ENCODE measurements at places on chromosomes 1 and 21.

DNA sequence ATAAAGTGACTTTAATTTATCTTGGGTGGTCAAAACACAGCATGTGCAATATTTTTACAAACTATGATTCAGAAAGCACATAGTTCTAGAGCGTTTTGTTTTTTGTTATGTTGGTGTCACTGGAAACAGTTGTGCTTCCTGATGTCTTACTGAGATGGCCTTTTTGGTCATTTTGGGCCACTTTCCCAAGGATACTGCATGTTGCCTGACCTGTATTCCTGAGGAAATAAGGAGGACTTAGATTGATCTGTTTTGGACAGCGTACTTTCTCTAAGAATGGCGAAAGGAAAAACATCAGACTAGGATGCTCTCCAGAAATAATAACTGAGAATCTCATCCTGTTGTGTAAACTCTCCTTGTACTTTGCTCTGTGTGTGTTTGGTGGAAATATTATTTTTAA, 451.2 kb downstream of the USP25 start:
- DNase-seq, result no peak

DNA sequence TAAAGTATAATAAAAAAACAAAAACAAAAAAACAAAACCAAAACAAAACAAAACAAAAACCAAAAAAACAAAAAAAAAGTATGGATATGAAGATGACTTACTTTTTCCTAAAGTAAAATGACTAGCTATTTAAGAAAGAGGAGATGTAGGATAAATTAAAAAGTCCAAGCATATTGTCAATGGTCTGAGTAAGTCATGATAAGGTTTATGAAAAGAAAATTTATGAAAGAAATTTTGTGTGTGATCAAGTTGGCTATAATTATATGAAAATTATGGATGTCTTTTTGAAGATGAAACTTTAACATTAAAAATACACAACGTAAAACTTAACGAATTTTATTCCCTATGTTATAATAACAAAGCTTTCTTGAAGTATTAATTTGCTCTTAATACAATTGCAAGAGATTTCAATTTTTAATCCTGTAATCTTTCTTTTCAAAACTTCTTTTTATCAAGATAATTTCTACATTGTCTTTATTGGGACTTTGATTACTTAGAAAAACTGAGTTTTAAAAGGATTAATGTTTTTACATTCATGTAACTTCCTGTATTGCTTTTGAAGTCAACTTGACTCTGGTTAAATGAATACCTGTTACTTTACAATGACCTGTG, 200.9 kb upstream of the IVNS1ABP start:
- DNase-seq, result no peak

GRCh38 chr1:161131523-161132409, 701 bp downstream of the DEDD start:
- DNase-seq, result no peak

DNA sequence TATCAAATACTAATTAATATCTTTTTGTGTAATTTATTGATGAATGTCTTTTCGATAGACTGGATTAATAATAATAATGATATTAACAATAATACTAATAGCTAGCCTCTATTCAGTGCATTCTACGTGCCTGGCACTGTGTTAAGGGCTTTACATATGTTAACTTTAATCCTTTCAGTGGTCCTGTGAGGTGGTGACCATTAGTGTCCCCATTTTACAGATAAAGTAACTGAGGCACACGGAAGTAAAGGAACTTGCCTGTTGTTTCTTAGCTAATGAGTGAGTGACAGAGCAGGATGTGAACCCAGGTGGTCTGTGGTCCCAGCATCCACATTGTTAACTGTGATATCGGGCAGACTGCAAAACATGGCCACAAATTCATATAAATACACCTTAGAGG, 335.7 kb upstream of the PROX1 start:
- DNase-seq, result no peak

DNA sequence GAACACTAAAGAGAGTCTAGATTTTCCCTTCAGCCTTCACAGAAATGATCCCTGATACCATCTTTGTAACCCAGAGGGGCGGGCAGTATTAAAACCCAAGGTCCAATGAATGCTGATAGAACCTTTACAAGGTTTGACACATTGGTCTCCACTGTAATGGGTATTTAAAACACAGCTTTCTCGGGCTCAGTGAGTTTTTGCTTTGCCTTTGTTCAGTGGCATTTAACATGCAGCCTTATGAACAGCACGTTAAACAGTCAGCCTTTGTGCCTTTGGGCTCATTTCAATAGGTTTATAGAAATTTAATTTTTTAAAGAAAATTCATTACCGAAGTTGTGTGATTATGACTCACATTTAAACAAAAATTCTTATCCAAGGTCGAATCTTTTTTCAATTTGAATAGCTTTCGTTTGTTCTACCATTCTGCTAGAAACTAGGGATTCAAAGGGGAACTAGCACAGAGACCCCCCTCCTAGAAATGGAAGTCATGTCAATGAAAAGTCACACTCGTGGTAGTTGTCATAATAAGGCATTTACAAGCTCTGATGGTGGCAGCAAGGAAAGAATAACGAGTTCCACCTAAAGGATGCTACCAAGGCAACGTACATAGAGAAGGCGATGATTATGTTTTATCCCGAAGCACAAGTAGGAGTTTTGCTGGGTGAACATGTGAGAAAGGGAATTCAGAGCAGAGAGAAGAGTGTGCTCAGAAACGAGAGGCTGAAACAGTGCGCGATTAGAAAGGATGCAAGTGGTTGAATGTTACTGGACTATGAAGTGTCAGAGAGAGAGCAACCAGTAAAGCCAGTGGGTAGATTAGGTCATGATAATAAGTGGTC, 66.2 kb downstream of the SGIP1 start:
- no peak for DNase-seq

- no peak for DNase-seq
Observed at GRCh38 chr1:44174630-44175029, 33.2 kb upstream of the KLF18 start.

GRCh38 chr1:69363236-69363635, 204.5 kb upstream of the LRRC7 start:
- no peak for DNase-seq

DNA sequence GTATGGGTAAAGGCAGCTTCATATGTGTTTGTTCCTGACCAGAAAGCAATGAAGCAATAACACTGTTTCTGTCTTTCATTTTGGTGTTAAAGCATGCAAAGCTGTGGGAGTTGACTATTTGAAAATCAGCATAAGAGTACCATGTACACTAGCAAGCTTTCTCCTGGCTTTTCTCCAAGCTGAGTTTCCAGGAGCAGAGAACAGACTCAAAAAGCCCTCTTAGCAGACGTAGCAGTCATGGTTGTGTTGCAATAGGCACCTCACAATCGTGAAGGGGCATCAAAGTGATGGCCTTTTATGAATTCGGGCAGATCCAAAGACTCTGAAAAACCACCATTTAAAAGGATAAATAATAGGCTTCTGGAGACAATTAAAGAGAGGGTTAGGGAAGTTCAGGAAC, 159.7 kb downstream of the PTGER3 start:
- no peak for DNase-seq

DNA sequence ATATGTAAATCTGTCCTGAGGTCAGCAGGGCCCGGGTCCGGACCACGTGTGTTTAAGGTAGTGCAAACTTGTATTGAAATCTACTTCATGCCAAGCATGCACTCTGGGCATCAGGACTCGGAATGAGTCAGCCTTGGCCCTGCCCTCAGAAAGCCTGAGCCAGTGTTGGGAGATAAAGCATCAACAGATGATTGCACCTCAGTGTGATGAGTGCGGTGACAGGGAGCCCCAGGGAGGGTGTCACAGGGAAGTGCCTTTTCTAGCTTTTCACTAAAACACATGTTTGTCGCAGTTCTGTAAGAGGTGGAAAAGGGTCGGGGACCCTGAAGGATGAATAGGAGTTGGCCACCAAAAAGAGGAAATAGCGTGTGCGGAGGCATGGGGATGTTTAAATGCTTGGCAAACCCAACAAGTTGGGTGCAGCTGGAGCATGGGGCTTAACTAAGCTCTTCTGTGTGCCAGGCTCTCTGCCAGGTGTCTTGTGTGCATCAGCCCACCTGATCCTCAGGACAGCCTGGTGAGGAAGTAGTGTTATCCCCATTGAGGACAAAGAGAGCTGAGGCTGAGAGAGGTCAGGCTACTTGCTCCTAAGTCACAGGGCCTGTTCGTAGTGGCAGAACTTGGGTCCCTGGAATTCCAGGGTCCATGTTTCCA, 48.2 kb upstream of the EPB41 start:
- no peak for DNase-seq

DNA sequence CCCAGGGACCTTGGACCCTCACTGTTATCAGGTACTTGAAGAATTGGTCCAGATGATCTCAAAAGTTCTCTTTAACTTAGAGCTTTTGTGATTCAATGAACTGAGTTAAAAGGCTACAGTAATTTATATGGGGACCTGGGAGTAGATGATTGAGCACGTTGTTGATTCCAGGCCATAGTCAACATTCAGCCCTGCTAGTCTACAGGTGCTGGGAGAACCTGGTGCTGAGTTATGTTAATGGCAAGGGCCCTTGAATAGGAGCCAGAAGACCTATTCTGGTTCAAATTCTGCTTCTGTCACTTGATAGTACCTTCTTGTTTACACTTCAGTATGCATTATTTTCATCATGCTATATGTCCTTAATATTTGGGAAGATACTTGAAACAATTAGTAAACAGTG, 11.2 kb downstream of the DYRK3 start:
- no peak for DNase-seq

DNA sequence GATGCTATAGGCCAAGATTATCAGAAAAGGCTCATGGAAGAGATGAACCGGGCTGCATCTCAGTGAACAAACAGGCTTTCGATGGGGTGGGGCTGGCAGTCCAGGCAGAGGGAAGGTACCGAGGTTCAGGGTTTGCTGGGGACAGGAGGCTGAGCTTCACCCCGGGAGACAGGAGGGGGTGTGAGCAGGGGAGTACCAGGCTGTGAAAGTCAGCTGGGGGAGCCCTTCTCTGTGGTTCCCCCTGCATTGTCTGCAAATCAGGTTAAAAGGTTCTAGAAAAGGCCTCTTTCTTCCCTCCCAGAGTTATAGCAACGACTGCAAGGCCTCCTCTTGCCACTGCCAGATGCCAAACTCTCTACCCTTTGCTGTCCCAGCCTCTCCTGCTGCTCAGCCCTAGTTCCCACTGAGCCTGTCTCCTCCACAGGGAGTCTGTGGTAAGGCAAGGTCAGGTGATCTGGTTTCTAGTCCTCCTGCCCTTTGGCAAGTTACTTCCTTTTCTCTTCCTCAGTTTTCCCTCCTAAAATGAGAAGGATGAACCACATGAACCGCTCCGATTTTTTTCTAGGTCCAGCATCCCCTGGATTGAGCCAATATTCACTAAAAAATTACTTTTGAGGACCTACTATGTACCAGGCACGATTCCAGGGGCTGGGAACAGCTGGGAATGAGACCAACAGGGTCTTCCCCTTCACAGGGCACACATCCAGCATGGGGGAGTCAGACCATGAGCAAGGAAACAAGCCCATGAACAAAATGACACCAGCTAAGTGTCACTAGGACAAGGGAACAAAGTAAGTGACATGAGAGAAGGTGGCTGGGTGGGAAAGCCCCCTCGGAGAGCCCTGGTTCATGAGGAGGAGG, 7.2 kb downstream of the LAD1 start:
- no peak for DNase-seq

GRCh38 chr1:71804140-71804539, 478.2 kb downstream of the NEGR1 start:
- DNase-seq, result no peak

DNA sequence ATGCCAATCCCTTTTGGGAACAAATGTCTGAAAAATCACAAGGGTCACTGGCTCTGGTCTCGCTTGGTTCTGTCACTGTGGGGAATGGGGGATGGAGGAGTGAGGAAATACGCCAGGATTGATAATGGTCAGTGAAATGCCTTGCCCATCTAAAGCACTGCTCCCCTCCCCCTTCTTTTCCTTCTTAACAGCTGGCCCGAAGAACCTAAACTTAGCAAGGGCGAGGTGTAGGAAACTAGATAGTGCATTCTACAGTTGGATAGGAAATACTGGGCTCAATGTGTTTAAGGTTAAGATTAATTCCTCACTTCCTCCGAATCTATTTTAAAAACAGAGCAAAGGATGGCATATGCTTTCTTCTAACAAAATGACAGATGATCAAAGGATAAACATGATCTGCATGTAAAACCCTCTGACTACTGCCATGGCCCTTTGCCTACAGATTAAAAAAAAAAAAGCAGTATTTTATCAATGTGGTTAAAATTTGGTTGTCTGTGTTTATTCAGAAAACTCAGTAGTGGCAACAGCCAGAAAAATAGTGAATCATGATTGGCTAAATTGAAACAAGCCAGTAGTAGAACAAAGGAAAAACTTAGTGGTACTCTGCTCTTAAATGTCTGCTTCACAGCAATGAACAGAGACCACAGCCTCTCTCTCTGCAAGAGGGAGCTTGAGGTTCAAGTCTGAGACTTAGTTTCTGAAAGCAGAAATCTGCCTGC, 86.1 kb upstream of the VAV3 start:
- DNase-seq, result no peak

- no peak for DNase-seq
Observed at GRCh38 chr1:66475940-66476339, 58.0 kb upstream of the SGIP1 start.

- no peak for DNase-seq
Observed at GRCh38 chr1:177432897-177433296, 262.1 kb downstream of the BRINP2 start.

GRCh38 chr1:219518168-219518906, 94.6 kb downstream of the ZC3H11B start:
- DNase-seq, result peak; percentile 39

- DNase-seq, result no peak
Observed at GRCh38 chr1:3956527-3957170, 56.6 kb upstream of the C1orf174 start.

- no peak for DNase-seq
Observed at GRCh38 chr1:15433471-15433870, 4.8 kb upstream of the CTRC start.

DNA sequence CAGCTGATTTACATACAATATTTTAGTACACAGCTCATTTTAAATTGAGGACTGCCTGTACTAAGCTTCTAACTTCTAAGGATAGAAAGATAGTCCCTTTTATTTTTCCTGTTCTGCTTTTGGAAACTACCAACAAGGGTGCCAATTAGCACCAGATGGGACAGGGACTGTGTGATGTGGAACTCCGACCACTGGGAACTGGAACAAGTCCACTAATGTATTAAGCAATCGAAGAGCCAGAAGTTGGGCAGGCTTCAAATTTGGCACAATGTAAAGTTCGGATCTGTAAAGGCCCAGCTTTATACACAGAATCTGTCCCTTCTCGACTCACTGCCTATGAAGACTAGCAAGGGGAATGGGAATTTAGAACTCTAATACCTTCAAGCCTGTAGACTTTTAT, 149.3 kb downstream of the ZC3H11B start:
- no peak for DNase-seq
